Activated B cell treated with CpG ODN at 0.5 μM for 24 hours (primary cell): ENCODE measurements at places on chromosomes 2 and 18. TPM values are rescaled to one million over a fixed set of nuclear protein-coding genes. Genes with fewer than 3 reads are reported as not detected.

Gene ERFE
- total RNA-seq, result not detected in 2 replicates

Gene ATP6V1B1
- not detected in 2 replicates for total RNA-seq

Gene VSNL1
- total RNA-seq, result not detected in 2 replicates

Gene GALNT13
- total RNA-seq, result not detected in 2 replicates

Gene CAPN14
- 2.4 and 3.3 TPM in 2 replicates for total RNA-seq

Gene FABP1
- total RNA-seq, result not detected in 2 replicates

Gene ABI2
- total RNA-seq, result 13.8 and 17.3 TPM in 2 replicates

Gene STPG4
- total RNA-seq, result 0.60 and 1.0 TPM in 2 replicates

Gene SEC11C
- 112 and 126 TPM in 2 replicates for total RNA-seq

Gene MOCOS
- total RNA-seq, result 0.39 and 0.42 TPM in 2 replicates

Gene CD226
- 6.7 and 8.3 TPM in 2 replicates for total RNA-seq

DNA sequence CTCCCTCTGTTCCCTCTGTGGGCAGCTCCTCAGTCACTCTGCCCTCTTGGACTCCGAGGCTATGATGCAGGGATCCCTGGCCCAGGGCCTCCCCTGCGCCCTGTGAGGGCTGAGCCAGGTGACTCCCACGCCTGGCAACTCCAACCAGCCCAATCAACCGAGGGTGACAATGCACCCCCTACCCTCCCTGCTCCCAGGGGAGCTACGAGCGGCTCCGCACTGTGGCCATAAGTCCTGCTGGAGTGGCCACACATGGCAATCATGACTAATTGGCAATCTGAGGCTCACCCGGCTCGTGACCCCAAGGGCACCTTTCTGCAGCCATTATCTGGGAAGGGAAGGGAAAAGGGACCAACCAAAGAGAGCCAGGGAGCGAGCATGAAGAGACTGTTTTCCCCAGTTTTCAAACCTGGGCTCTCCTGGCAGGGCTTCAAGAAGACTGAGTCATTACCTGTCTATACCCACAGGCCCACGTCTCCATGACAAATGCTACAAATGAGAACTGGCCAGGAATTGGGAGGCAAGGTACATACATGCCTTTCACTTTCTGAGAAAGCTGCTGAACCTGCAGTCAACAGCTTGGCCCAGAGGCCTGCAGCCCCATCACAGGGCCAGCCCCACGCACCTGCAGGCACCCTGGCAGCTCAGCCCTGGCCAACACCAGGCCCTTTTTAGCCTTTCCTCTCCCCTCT, 45.1 kb downstream of the RPL31 start:
- no peak for DNase-seq

GRCh38 chr2:210271300-210271699, 43.7 kb downstream of the MYL1 start:
- no peak for DNase-seq

DNA sequence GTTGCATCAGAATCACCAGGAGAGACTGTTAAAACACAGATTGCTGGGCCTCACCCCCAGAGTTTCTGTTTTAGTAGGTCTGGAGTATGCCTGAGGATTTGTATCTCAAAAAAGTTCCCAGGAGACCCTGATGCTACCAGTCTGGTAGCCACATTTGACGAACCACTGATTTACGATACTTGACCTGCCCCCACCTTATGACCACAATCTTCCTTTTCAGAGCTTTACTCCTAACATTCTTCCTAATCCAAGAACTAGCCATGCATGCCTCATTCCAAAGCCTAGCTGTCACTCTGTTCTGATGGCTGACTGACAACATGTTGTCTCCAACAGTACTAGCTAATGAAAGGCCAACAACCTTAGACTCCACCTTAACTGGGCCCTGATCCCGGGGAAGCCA, 191.4 kb downstream of the MBD2 start:
- no peak for DNase-seq

GRCh38 chr2:199973703-199974102, 18.3 kb downstream of the MAIP1 start:
- DNase-seq, result no peak

- no peak for DNase-seq
Measured at GRCh38 chr2:131520526-131520925, 7.2 kb upstream of the CCDC74A start.

- DNase-seq, result no peak
Measured at GRCh38 chr2:183195998-183196409, 71.8 kb downstream of the NUP35 start.

DNA sequence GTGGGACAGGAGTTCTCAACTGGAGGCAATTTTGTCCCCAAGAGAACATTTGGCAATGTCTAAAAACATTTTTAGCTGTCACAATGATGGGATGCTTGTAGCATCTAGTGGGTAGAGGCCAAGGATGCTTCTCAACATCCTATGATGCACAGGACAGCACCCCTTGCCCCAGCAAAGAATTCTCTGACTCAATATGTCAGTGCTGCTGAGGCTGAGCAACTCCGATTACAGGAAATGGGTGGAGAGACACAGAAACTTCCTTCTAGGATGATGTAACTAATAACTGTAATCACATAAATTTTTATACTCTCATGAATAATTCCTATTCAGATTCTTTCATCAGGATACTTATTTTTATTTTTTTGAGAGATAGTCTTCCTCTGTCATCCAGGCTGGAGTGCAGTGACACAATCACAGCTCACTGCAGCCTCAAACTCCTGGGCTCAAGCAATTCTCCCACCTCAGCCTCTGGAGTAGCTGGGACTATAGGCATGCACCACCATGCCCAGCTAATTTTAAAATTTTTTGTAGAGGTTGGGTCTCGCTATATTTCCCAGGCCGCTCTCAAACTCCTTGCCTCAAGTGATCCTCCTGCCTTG, 120.3 kb upstream of the ACAA2 start:
- DNase-seq, result no peak

- no peak for DNase-seq
Measured at GRCh38 chr2:161138429-161138828, 21.8 kb upstream of the TANK start.

GRCh38 chr18:9708057-9708433, at the start of gene RAB31:
TSS of gene RAB31 (plus strand) at chr18:9708301. CDS start at chr18:9708406, 105 bp downstream.
- peak; percentile 61 for DNase-seq

DNA sequence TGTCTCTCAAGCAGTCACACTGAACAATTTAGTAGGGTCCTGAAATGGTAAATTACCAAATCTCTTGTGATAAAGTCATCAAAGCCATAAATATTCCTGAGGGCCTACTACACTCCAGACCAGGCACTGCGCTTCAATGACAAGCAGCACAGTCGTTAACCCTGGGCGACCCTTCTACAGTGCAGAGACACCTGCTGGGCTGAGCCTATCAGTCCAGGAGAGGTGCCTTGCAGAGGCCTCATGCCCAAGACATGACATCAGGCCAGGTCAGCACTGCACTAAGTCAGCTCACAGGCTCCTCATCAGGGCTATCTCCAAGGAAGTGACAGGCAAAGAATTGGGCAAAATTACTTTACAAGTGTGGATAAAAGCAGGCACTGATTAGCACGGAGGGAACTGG, 166.4 kb upstream of the EPB41L3 start:
- DNase-seq, result no peak

DNA sequence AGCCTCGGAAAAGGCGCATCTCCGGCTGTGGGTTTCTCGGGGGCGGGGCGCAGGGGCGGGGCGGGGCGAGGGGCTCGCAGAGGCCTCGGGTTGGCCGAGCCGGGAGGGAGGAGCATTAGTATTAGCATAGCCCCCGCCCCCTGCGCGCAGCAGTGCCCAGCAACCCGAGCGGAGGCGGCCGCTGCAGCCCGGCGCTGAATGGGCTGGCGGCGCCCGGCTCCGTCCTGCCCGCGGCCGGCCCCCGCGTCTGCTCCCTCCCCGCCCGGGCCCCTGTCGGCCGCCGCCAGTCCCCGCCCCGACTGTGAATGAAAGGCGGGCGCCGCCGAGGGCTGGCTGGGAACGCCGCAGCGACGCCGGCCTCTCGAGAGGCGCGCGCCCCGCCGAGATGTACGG, at the start of gene EFR3B:
TSS of gene EFR3B (plus strand) at position 149 of the 393 bp plus-strand sequence. CDS start at position 386, 237 bp downstream.
- DNase-seq, result peak; percentile 84

GRCh38 chr2:42232024-42232423, 62.9 kb downstream of the EML4 start:
- no peak for DNase-seq

DNA sequence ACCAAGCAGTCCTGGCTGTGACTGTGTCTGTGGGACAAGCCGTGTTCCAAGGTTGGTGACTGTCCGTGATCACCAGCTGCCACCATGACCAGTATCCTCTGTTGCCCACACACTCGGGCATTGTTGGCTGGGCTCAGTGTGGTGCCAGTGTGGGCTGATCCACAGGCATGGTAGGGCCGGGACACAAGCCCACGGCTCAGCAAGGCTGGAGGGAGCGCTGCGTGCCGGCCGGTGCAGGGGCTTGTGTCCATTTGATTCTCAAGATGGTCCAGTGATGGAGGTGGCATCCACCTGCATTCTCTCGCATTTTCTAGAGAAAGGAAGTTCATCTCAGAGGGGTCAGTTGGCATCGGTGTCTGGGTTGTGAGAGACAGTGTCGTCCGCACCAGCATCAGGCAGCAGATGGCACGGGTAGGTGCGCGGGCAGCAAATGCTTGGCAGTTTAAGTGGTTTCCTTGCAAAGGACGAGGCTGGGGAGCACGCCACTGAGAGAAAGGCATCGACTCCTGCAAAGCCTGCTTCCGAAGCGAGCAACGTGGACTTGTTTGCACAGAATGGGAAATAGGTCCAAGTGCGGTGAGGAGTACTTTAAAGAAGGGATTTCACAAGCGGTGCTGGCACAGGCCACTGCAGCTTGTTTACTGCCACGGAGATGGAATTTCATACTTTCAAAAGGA, 20.9 kb downstream of the TWIST2 start:
- DNase-seq, result no peak

DNA sequence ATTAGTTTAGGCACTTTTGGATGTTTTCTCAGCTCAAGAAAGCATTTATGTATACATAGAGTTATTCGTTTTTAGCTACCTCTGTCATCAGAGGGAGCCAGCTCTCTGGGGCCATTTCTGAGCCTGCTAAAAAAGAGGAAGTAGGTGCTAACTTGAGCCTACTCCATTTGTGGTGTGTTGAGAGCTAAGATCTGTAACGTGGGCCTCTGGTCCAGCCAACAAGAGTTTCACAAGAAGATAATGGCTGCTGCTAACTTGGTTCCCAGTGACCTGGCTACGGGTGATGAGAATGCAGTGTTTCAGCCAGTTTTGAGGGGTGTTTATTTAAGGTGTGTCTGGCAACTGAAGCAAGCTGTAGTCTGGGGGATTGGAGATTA, 182.5 kb downstream of the PRKCE start:
- peak; percentile 29 for DNase-seq

- no peak for DNase-seq
Measured at GRCh38 chr18:1559563-1559962, 654.9 kb downstream of the ADCYAP1 start.

- DNase-seq, result no peak
Measured at GRCh38 chr2:200308546-200309295, 2.2 kb downstream of the SPATS2L start.

- no peak for DNase-seq
Measured at GRCh38 chr2:41431756-41432155, 616.1 kb upstream of the PKDCC start.

GRCh38 chr2:64629329-64629781, 24.4 kb downstream of the SERTAD2 start:
- no peak for DNase-seq

- DNase-seq, result no peak
Measured at GRCh38 chr2:75577280-75577679, 16.5 kb upstream of the EVA1A start.

DNA sequence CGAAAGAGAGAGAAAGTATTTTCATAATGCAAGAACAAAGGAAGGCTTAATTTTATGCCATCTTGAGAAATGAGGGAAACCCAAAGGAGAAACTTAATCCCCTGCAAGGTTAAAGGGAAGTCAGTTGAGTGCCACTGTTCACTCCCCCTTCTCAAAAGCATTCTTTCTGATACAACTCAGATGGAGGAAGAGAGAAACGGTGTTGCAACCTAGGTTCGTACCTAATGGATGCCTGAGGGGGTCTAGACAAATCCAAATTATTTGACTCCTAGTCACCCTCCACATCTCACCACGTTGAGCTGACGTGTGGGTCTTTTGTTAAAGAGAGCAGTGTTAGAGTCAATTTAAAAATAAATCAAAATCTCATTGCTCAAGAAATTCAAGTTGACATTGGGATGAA, 52.6 kb upstream of the UNC80 start:
- no peak for DNase-seq

GRCh38 chr2:159561786-159562185, 54.6 kb downstream of the BAZ2B start:
- DNase-seq, result no peak

DNA sequence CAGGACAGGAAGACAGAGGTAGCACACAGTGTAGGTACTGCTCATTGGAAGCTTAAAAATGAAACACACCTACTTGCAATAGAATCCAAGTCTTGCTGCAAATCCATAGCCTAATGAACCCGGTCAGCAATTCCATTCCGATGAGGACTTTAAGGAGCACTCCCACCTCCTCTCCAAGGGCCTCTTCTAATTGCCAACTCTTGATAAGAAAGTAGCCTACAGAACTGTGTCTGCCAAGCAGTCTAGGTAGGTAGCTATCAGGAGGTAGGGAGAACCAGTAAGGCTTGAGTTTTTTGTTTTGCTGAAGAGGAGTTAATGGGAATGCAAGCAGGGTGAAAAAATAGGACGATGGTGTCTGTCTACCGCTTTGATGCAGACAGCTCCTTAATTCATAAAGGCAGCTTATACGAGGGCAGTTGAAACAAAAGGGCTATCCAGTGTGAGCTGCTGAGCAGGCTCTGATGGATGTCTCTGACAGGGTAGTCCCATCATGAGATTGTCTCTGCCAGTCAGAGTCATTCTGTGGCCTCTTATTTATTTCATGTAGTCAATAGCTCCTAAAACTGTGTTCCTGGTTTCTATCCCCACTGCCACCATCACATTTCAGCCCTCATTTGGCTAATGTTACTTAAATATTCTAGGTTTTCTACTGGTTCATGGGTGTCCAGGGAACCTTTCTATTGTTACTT, 155.6 kb upstream of the DNMT3A start:
- DNase-seq, result no peak
